ENCODE measurements at places on chromosomes 4 and X. TPM values are rescaled to one million over a fixed set of nuclear protein-coding genes. Genes with fewer than 3 reads are reported as not detected.

The PDZD4 gene
- 16.6 TPM for total RNA-seq

The CABS1 gene
- not detected for total RNA-seq

The ARHGAP36 gene
- total RNA-seq: not detected

The SATL1 gene
- total RNA-seq: not detected

The TEC gene
- 1.3 TPM for total RNA-seq

The ALPK1 gene
- 12.1 TPM for total RNA-seq

Data from sigmoid colon (tissue), 7 donors.